ENCODE measurements at places on chromosomes 4 and X.

DNA sequence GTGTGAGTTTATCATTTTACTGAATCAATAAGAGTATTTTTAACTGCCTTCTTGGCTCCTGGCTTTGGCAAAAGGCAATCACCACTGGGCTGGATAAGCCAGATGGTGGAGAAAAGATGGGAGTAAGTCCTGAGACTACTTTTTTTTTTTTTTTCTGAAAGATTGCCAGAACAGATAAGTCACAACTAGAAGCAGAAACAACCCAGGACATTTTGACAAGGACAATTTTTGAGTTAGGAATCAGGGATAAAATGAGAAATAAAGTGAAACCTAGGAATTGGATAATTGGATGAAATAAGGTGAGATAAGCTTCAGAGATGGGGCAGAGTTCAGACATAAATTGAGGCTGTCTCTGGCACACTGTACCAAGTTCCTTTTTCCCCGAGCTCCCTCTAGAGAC lies 471.0 kb downstream of the KLHL13 start:
- no peak for DNase-seq

GRCh38 chrX:50876551-50876950 lies 34.0 kb upstream of the BMP15 start:
- DNase-seq, result no peak

- DNase-seq, result no peak
Measured at GRCh38 chrX:24298191-24298590, 15.7 kb downstream of the SUPT20HL2 start.

GRCh38 chr4:137474711-137475301 lies 57.5 kb downstream of the PCDH18 start:
- DNase-seq, result no peak

GRCh38 chr4:28443801-28444412 lies 1583.3 kb downstream of the STIM2 start:
- DNase-seq, result peak; percentile 52

DNA sequence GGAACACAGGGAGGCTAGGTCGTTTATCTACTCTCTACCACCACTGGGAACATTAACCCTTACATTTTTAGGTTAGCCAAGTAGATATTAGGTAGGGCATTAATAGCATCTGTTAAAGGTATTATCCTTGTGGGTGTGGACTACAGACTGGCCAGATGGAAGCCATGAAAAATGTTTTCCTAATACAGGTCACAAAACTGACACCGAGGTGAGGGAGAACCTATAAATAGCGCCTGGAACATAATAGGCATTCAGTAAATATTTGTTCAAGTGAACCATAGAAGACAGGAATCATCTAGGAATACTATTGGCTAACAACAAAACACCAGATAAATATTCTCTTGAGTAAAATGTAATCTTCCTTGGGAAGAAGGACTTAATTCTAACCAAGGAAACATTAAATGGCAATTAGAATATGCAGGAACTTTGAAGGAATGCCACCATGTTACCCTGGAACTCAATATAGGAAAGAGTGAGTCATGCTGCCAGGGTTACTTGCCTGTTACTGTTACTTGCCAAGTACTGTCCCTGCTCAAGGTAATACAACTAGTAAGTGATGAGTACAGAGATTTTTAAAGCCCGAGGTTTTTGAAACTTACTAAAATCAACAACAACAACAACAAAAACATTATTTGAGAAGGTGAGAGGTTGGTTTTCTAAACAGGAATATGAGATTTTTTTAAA lies 79.0 kb downstream of the SOX3 start:
- no peak for DNase-seq

GRCh38 chrX:133094098-133094731 lies 2.7 kb downstream of the USP26 start:
- no peak for DNase-seq
